MCF 10A (cell line): ENCODE measurements at places on chromosomes 7 and 10. TPM values are rescaled to one million over a fixed set of nuclear protein-coding genes. Genes with fewer than 3 reads are reported as not detected.

Gene CCNY
- total RNA-seq = 68.9 and 79.7 TPM in 2 replicates

Gene PVRIG
- 0.74 TPM in 1 of 2 replicates, not detected in the other for total RNA-seq

Gene PNLIPRP2
- total RNA-seq = not detected in 2 replicates

Gene PRKG1
- 0.09 and 0.10 TPM in 2 replicates for total RNA-seq

Gene C10orf105
- not detected in 2 replicates for total RNA-seq

Gene C10orf67
- total RNA-seq = 0.15 and 0.21 TPM in 2 replicates

Gene PPP1R9A
- total RNA-seq = 6.3 and 8.2 TPM in 2 replicates

Gene SPDYE16
- 0.29 TPM in 1 of 2 replicates, not detected in the other for total RNA-seq

Gene NRG3
- total RNA-seq = not detected in 2 replicates

Gene FAM241B
- total RNA-seq = 7.5 and 11.0 TPM in 2 replicates

Gene PRKAR2B
- 0.15 TPM in 1 of 2 replicates, not detected in the other for total RNA-seq

Gene MAPK8
- 48.9 and 52.9 TPM in 2 replicates for total RNA-seq

Gene CPN1
- total RNA-seq = not detected in 2 replicates

Gene KLF14
- total RNA-seq = not detected in 2 replicates

Gene INHBA
- 10.0 and 14.3 TPM in 2 replicates for total RNA-seq

Gene SPDYE18
- total RNA-seq = 0.96 TPM in 1 of 2 replicates, not detected in the other

Gene GPR22
- not detected in 2 replicates for total RNA-seq

Gene KIAA1549
- 7.1 and 8.4 TPM in 2 replicates for total RNA-seq

Gene SEMA3A
- 1.5 and 3.2 TPM in 2 replicates for total RNA-seq

Gene BCL7B
- total RNA-seq = 66.5 and 73.3 TPM in 2 replicates

Gene CDC14C
- not detected in 2 replicates for total RNA-seq

Gene BLNK
- 1.0 and 1.1 TPM in 2 replicates for total RNA-seq

Gene TMEM270
- not detected in 2 replicates for total RNA-seq

Gene SAP25
- 1.2 and 2.9 TPM in 2 replicates for total RNA-seq

Gene SORCS1
- total RNA-seq = 0.54 TPM in 1 of 2 replicates, not detected in the other

Gene STEAP1B
- total RNA-seq = not detected in 2 replicates

Gene CCL24
- total RNA-seq = not detected in 2 replicates

Gene CUBN
- total RNA-seq = 1.2 and 1.3 TPM in 2 replicates

Gene CADPS2
- total RNA-seq = 7.4 and 10.1 TPM in 2 replicates

Gene PDSS1
- 9.1 and 14.3 TPM in 2 replicates for total RNA-seq

Gene RAB19
- not detected in 2 replicates for total RNA-seq

Gene EPHB6
- total RNA-seq = 0.79 and 1.4 TPM in 2 replicates

Gene BMPR1A
- total RNA-seq = 27.3 and 34.3 TPM in 2 replicates

Gene DRGX
- not detected in 2 replicates for total RNA-seq

Gene EPHA1
- total RNA-seq = 0.89 and 1.2 TPM in 2 replicates

Gene TBXAS1
- total RNA-seq = 1.5 and 4.4 TPM in 2 replicates

Gene ANLN
- total RNA-seq = 64.3 and 104 TPM in 2 replicates

Gene VSTM4
- not detected in 2 replicates for total RNA-seq

Gene PAXIP1
- 13.2 and 13.7 TPM in 2 replicates for total RNA-seq

Gene PDE1C
- total RNA-seq = 0.14 and 0.27 TPM in 2 replicates

Gene CARD11
- total RNA-seq = not detected in 2 replicates

Gene PLXNA4
- total RNA-seq = not detected in 2 replicates

Gene VIPR2
- not detected in 2 replicates for total RNA-seq

Gene ARL4A
- 30.7 and 42.6 TPM in 2 replicates for total RNA-seq

Gene DPY19L1
- 9.0 and 18.5 TPM in 2 replicates for total RNA-seq

Gene CTNNA3
- total RNA-seq = 0.02 TPM in 1 of 2 replicates, not detected in the other

Gene SHOC2
- total RNA-seq = 59.8 and 60.6 TPM in 2 replicates

Gene CTAGE8
- 0.96 and 2.6 TPM in 2 replicates for total RNA-seq

Gene C10orf143
- 2.9 and 4.9 TPM in 2 replicates for total RNA-seq

Gene PTF1A
- not detected in 2 replicates for total RNA-seq

Gene PAX4
- total RNA-seq = not detected in 2 replicates

Gene GBX1
- total RNA-seq = not detected in 2 replicates

Gene BUD31
- 224 and 262 TPM in 2 replicates for total RNA-seq

Gene UBE2D1
- 12.2 and 14.7 TPM in 2 replicates for total RNA-seq
